ENCODE measurements at places on chromosomes 11 and 22.

- DNase-seq = no peak
These were observed 5.7 kb upstream of the PLET1 start for GRCh38 chr11:112266410-112266778.

DNA sequence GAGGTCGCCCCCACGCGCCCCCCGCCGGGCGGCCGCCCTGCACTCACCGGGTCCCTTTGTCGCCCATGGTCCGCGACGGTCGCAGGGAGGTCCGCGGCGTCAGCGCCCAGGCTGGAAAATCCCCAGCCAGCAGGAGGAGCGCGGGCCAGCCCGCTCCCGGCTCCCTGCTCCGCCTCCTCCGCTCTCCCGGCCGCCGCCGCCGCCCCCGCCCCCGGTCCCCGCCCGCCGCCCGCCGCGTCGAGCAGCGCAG, at the start of gene ARRB1:
Gene ARRB1 (minus strand): TSS at position 121 of the 250 bp plus-strand sequence. CDS start 54 bp downstream, at position 67.
- no peak for DNase-seq

DNA sequence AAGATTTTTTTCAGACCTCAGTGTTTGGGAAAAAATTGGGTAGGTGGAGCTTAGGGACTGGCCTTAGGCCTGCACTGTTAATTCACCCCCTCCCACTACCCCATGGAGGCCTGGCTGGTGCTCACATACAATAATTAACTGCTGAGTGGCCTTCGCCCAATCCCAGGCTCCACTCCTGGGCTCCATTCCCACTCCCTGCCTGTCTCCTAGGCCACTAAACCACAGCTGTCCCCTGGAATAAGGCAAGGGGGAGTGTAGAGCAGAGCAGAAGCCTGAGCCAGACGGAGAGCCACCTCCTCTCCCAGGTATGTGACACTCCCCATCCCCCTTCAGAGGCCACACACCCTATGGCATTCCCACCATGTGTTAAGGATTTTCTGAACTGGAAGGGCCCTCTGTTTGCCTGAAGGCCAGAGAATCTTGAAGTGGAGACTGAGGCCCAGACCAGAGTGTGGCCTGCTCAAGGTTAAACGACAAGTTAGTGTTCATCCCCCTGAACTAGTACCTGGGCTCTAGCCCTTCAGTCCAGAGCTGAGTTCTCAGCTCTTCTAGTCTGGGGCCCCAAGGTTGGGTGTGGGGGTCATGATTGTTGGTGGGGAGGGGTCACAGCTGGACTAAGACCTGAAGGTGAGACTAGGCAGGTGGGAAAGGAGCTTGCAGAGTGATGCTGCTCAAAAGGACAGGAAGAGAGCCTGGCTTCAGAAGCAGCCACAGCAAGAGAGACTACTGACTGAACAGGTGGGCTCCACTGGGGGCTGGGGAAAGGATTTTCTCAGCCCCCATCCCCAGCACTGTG, 2.3 kb upstream of the FOLR1 start:
- DNase-seq = no peak

DNA sequence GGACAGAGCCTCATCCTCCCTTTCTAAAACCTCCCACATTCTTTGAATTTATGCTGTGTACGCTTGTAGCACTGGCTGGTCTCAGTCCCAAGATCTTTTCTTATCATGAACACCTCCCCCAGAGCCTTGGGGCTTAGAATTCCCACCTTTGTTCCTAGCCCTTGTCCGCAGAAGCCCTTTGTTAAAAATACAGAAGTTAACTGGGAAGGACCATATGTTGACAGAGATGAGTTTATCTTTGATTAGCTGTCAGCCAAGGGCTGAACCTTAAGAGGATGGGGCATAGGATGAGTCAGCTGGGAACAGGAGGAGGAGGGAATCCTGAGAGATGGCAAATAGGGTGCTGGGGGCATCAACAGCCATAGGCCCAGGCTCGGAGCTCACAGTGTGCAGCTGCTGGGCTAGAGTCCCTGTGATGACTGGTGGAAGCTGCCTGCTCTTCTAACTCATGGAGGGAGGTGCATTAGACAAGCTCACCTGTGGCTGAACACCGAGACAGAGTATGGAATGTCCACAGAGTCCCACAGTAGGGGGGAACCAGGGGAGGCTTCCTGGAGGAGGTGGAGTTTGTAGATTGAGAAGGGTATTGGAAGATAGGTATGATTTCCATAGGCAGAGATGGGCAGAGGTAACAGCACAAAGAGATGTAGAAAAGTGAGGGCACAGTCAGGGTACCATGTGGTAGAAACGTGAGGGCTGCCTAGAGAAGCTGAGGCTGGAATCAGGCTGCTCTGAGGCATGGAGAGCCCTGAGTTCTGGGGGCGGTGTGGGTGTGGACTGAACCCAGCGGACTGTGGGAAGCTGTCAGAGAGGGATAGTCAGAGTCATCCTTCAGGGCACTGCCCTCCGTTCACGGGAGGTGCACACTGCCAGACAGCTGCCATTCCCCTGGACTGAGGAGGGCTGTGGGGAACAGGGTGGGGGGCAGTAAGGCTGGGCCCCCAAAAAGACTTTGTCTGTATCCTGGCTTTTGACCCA, 9.9 kb downstream of the MICAL2 start:
- DNase-seq = no peak

GRCh38 chr11:2149864-2150847, 10.9 kb downstream of the INS start:
- peak; percentile 67 for DNase-seq

- no peak for DNase-seq
These were observed 497.3 kb downstream of the MIAT start for GRCh38 chr22:27154717-27155116.

Data from Panc1 (cell line).